ENCODE measurements at places on chromosomes 7 and 10.

DNA sequence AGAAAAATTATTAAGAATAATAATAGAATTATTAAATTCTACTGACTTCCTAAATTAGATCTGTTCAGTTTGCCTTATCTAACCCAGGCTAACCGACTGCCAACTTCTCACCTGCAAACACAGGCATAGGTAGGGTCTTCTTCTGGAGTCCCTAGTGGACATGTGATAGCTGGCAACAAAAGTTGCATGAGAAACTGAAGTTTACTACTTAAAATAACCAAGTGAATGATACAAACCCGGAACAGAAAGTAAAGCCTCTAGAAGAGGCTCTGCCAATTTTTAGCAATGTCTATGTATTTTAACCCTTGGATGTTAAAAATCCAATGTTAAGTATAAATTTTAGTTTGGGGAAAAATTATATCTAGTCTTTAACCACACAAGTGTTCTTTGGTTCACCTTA lies 37.6 kb downstream of the NDUFB2 start:
- DNase-seq: no peak

DNA sequence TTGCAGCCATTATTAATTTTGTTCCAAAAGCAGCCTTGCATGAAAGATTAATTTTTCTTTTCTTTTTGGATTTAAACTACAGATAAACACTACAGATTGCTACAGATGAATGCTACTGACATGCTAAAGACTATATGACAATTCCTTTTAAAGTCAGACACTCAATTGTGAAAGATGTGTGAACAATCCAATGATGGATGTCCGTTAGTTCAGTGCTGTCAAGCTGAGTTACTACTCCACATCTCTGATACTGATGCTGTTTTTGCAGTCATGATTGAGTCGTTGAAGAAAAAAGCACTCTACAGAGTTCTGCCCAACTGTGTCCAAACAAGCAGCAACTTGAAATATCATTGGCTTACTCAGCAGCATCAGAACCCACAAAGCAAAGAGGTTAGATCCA lies 146.8 kb downstream of the OTUD1 start:
- no peak for DNase-seq

DNA sequence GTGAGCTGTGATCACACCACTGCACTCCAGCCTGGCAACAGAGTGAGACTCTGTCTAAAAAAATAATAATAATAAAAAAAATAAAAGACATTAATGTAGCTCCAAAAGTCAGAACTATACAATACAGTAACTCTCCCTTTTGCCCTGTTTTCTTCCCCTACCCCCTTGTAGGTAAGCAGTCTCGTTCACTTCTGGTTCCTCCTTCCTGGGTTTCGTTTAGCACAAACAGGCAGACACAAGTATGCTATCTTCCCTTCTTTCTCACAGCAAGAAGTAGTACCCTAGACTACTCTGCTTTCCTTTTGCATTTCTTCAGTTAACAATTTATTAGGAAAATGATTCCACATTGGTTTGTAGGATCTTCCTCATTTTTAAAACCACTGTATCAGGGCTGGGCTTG lies 33.1 kb downstream of the PDSS1 start:
- DNase-seq: no peak

DNA sequence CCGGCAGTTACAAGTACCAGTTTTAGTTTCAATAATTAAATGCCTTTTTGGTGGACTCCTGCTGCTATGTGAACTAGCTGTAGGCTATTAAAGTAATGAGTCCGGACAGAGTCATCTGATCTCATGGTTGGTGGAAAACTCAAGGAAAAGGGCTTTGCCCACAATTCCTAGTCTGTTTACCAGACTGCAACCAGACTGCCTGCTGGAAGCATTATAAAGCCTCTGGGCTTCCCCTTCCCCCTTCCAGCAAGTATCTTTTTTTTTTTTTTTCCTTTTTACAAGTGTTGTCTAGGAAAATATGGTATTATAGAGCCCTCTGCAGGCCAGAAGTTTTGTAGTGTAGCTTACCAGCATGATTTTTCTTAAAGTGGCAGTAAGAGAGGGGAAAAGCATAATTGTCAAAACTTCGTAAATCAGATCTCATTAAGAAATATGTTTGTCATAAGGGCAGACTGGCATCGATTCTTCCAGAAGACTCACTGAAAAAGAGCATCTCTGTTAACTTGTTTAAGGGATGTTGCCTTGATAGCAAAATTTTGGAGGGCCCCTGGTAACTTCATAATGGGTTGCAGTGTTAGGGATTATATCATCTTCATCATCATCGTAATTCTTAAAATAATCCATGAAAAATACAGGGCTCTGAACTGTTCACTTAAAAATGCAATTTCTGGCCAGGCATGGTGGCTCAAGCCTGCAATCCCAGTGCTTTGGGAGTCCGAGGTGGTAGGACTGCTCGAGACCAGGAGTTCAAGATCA lies 181.3 kb downstream of the TAX1BP1 start:
- DNase-seq: peak; percentile 73

DNA sequence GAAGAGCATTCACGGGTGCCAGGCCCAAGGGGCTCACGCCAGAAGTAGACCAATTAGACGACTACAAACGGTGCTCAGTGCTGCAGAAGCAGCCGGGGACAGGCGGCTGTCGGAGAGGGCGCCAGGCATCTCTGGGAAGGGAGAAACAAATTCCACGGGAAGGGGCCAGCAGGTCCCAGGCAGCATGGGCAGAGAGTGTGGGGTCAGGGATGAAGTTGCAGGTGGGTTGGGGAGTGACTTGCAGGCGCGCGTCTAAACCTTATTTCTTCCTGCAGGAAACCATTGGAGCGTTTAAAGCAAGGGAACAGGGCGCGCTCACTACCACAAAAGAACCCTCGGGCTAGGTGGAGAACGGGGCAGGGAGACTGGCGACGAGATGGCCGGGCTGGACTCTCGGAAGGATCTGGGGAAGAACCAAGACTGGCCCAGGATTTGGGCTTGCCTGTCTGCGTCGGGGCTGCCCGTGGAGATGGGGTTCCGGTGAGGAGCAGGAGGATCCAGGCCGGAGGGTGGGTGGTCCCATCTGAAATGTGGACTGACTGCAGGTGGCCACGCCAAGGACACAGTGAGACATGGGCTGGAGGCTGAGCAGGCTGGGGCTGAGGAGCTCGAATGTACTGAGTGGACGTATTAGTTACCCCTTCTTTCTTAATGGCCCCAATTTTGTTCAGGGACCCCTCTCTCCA lies 116.3 kb upstream of the DIP2C start:
- DNase-seq: no peak

DNA sequence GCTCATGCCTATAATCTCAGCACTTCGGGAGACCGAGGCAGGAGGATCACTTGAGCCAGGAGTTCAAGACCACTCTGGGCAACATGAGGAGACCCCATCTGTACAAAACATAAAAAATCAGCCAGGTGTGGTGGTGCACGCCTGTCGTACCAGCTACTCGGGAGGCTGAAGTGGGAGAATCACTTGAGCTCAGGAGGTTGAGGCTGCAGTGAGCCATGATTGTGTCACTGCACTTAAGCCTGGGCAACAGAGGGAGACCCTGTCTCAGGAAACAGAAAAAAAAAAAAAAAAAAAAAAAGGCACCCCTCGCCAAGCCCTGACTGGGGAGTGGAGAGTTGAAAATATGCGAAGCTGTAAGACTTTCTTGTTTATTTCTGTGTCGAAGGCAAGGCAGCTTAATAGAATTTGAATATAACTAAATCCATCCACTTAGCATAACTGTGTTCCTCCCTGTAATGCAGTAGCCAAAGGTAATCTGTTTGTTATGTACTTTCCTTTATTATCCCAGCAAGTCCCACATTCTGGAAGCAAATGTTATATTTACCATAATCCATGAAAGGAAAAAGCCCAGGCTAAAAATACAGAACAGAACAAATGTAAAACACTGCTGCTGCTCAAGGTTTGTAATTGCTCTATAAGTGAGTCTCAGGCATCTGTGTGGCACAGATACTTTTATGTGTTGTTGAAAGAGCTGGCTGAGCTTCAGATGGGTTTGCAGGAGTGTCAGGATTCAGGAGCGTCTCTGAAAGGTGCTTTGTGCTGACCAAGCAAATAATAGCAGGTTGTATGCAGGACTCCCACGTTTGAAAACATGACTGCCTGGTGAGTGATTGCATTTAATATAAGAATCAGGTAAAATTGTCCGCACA lies 127.2 kb downstream of the CELF2 start:
- DNase-seq: no peak

DNA sequence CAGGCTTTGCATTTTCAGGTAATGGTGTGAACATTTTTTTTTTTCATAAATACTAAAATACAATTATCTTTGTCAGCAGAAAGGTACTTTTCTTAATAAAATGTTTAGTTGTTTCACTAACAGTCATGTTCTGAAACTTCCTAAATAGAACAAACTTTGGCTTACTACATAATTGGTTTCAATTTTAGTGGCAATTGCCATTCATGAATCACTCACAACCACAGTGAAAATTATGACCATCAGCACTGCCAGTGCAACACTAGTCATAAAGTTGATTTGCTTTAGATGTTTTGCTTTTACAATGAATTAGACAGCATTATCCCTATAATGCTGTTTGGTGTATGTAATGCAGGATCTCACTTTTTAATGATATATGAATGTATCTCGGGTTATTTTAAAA lies 297.6 kb upstream of the PLXDC2 start:
- DNase-seq: peak; percentile 11

GRCh38 chr7:38034062-38034908 lies 113.8 kb downstream of the EPDR1 start:
- DNase-seq: no peak

DNA sequence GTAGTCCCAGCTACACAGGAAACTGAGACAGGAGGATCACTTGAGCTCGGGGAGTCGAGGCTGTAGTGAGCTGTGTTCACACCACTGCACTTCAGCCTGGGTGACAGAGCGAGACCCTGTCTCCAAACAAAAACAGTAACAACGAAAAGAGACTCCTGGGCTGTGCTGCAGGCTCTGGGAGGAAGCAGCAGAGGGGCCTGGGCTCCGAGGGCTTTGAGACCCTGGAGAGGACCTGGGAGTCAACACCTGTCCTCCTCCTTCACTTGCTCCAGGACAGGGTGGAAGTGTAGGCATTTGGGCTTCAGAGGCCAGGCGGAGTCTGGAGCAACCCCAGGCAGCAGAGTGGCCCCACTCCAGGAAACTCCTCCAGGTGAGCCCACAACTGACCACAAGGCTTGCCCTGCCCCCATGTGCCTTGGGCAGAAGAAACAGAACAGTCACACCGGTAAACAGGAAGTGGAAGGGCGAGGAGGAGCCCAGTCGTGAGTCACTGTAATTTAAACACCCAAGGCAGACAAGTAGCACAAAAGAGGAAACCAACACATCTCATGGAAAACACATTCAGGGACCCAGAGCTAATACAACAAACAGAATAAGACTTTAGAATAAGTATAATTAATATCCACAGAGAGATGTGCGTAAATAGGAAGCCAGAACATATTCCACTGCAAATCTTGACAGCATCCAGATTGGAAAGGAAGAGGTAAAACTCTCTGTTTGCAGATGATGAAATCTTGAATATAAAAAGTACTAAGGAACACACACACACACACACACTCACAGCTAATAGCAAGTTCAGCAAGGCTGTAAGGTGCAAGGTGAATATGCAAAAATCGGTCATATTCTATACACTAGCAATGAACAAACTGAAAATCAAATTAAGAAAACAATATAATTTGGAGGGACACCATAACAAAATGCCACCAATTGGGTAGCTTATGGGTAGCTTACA lies 20.5 kb upstream of the RASGEF1A start:
- DNase-seq: peak; percentile 64

DNA sequence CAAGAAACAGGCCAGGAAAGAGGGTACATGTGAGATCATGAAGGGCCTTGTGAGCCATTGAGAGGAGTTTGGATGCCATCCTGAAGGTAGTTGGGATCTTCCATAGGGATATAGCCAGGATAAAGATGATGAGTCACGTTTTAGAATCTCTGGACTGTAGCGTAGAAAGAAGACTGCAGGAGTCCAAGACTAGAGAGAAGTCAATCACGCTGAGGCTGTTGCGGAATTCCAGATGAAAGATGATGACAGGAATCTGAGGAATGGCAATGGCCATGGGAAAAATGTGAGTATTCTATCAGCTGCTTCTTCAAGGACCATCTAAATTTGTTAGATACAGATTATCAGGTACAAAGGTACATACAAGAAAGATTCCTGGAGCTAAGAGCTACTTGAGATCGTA lies 711.3 kb downstream of the GRM8 start:
- no peak for DNase-seq

DNA sequence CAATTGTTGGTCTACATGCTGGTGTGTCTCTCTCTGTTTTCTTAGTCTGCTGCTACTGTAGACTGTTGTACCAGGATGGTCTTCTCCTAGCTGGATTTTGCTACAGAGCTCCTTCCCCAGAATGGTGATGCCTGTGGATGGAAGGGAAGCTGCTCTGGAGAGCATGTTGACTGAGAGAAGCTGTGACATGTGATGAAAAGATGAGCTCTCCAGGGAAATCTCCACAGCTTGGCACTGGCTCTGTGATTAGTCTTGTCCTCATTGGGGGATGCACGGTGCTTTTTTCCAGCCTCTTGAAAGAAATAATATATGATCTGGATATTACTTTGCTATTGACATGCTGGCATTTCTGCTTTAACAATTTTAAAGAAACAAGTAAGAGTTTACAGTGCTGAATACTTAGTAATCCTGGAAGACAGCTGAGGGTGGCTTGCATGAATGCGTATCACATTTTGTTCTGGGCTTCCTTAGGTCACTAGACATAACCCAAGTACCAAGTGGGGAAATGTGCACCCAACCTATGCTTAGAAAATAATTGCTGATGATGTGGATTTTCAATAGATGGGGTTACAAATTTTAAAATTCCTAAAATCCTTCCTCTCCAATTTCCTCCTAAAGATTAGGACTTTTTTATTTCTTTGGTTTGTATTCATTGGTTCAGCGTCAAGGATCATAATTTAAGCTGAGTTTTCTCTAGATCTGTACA lies 849.7 kb downstream of the KCNMA1 start:
- DNase-seq: no peak

- DNase-seq: no peak
These were observed 185.2 kb downstream of the SLC25A13 start for GRCh38 chr7:96136600-96137239.

- no peak for DNase-seq
These were observed 131.9 kb downstream of the KIAA1217 start for GRCh38 chr10:24340883-24341282.

GRCh38 chr7:158257516-158258410 lies 329.9 kb downstream of the PTPRN2 start:
- no peak for DNase-seq

DNA sequence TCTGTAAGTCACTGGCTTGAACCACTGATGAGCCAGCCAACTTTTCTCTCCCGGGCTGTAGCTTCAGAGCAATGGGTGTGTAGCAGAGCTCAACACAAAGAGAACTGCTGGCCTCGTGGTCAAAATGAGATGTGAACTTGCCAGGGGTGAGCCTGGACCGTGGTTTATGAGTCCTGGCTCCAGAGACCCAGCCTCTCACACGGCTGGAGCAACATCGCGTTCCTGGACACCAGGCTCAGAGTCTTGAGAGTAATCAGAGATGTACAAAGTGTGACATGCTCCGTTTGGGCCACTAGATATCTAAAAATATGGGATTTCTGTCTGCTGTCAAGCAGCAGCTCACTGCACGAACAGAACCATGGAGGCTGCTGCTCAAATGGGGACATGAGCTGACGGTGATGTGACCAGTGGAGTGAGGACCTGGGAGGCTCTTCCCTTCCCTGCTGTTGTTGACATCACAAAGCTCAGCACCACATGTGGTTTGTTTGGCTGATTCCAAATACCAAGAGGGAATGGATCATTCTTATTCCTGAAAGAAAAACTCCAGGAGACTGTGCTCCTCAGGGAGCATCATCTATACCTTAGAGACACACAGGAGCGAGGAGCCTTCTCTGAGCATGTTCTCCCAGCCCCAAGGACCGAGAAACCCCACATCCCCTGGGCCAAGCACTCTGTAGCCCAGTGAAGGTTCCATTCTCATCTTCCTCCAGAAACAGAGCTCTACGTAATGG lies 9.2 kb upstream of the SVIL start:
- no peak for DNase-seq

GRCh38 chr10:3043512-3044368 lies 23.6 kb upstream of the PFKP start:
- DNase-seq: peak; percentile 73

All from inflammatory macrophage treated with lipopolysaccharide for 4 hours (primary cell).